Effector CD4-positive, alpha-beta T cell (primary cell): ENCODE measurements at places on chromosomes 3 and 15.

- no peak for DNase-seq
These were observed 26.6 kb downstream of the ILDR1 start for GRCh38 chr3:121995161-121996137.

GRCh38 chr15:70936326-70936725 lies 43.7 kb downstream of the LRRC49 start:
- DNase-seq, result no peak

DNA sequence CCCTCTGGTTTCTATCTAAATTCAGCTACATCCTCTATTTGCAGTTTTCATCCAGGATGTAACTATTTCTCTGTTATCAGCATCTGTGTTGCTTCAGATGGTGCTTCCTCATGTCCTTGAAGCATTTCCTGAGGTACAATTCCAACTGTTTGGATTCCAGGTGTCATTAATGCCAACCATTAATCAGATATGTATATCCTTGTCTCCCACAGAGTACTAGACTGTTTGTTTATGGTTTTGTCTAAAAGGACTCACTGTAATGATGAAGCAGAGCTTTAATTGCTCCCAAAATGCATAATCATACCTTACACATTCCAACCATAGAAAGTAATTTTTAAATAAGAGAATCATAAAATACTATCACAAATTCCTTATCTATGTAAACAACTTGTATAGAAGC lies 288.5 kb upstream of the MME start:
- no peak for DNase-seq

- DNase-seq, result no peak
These were observed 108.3 kb downstream of the IQSEC1 start for GRCh38 chr3:12964711-12965612.
